ENCODE measurements at places on chromosomes 11 and 22.

GRCh38 chr11:119619665-119620064, 109.3 kb downstream of the NECTIN1 start:
- no peak for DNase-seq

DNA sequence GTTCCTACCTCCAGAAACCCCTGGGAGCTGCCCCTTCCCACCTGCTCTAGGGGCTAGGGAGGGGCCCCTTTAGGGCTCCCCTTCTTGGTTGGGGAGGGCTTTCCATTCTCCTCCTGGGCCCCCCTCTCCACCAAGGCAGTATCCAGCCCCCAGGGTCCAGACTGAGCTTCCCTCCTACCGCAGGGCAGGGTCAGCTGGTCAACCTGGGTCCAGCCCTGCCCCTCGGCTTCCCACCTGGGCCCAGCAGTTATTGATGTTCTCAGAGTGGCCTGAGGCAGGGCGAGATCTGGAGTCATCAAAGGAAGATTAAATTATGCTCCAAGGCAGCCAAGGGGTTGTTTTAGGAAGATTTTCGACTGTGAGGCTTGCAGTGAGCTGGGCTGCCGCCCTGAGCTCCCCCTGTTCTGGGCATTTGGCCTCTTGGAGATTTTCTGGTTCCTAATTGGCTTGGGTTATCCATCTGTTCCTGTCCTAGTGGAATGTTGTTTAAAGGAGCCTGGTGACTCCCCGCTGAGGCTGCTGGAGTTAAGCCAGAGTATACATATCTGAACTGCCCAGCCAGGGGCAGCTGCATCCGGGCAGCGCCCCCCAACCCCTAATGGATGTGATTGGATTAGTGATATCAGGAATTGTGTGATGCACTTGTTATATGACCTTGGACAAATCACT, 1.8 kb upstream of the SLC22A8 start:
- DNase-seq = no peak

GRCh38 chr11:12248330-12248729, 129.0 kb upstream of the PARVA start:
- no peak for DNase-seq

- no peak for DNase-seq
These were observed 24.7 kb downstream of the KCNE3 start for GRCh38 chr11:74442636-74443035.

DNA sequence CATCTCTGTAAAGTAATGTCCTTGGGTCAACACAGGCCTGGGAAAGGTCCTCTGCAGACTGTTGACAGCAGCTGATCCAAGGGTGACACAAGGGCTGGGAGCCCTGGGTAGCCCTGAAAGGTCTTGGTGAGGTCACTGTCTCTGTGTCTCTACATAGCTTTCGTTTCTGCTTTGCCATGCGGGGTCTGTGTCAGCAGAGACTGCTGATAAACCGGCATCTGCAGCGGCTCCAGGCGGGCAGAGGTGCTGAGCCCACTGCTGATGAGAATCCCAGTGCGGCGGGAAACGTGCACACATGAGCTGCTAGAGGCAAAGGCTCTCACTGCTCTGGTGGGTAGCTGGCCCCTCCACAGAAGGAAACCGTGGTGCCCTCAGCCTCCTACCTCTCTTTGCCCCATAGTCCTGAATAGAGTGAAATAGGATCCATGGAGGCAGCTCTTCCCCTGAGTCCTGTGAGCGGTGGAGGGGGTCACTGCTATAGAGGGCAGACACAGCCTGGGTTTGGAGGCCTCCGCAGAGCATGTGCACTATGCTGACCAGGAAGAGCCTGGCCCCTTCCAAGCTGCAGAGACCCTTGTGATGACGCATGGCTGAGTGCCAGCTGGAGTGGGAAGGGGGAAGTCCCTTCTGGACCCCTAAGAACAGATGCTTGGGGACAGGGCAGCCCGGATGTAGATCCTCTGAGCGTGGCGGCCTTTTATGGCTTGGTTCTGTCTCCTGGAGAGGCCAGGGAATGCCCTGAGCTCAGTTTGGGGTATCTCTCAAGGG, 17.8 kb upstream of the ST3GAL4 start:
- no peak for DNase-seq

- DNase-seq = no peak
These were observed 34.6 kb upstream of the CAVIN3 start for GRCh38 chr11:6354651-6355485.

DNA sequence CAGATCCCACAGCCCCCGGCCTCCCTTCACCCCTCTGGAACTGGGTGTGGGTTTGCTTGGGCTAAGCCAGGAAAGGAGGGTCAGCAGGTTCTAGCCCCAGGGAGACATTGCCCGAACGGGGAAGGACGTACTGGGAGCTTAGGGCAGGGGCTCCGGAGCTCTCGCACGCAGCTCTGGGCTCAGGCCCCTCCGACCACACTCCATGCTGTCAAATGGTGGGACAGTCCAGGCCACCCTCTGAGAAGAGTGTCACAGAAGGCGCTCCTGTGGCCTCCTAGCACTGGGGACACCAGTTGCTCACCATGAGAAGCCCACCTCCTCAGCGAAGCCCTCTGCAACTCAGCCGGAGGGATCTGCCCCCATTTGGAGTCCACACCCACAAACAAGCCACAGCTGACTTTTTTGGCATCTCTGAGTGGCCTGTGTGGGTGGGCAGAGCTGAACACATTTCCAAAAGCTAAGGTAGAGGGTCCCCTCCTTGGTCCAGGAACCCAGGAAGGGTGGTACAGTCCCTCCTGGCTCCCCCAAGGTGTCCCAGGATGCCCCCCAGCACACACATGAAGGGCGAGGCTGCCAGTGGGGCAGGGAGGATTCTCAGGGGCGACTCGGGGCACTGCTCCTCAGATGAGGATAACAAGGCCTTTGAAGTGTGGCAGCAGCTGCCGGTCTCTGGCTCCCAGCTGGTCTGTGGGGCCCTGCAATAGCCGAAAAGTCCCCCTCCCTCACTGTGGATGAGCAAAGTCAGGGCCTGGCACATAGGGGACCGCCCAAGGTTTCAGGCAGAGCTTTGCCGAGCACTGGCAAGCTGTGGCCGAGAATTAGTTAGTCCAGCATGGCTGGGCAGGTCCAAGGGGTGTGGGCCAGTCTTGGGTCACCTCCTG, 13.0 kb upstream of the TEF start:
- DNase-seq = no peak

GRCh38 chr11:43833657-43834073, 47.0 kb upstream of the ALKBH3 start:
- no peak for DNase-seq

DNA sequence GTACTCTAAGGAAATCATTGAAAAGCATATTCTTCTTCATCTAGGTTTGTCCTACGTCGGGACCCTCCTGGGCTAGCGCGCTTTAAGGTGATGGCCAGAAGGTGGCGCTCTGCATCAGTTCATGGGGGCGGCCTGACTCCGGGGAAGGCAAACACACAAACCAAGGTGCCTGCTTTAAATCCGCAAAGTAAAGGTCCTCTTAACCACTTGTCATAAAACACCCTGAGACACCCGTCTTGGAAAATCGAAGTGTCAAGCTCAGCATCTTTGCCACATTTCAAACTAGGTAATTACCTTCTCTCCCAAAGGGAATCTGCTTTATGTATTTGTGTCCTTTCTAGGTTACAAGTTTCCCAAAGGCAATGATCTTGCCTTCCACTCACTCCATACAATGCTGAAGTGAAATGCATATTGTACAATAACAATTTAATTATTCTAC, 33.9 kb downstream of the LMO2 start:
- peak; percentile 87 for DNase-seq

DNA sequence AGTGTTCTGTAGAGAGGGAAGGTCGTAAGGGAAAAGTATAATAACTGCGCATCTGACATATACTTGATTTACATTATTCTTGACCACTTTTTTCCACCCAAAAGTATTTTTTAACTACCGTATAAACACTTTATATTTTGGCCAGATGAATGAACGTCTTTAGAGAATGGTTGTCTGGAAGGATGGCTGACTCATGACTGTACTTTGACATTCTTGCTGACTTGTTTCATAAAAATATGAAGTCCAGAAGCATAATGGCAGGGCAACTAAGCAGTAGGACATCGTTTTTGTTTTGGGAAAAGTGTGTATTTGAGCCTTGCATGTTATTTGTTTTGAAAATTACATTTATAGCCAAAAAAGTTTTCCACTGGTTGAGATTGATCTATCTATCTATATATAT, 110.0 kb downstream of the OSBP2 start:
- no peak for DNase-seq

DNA sequence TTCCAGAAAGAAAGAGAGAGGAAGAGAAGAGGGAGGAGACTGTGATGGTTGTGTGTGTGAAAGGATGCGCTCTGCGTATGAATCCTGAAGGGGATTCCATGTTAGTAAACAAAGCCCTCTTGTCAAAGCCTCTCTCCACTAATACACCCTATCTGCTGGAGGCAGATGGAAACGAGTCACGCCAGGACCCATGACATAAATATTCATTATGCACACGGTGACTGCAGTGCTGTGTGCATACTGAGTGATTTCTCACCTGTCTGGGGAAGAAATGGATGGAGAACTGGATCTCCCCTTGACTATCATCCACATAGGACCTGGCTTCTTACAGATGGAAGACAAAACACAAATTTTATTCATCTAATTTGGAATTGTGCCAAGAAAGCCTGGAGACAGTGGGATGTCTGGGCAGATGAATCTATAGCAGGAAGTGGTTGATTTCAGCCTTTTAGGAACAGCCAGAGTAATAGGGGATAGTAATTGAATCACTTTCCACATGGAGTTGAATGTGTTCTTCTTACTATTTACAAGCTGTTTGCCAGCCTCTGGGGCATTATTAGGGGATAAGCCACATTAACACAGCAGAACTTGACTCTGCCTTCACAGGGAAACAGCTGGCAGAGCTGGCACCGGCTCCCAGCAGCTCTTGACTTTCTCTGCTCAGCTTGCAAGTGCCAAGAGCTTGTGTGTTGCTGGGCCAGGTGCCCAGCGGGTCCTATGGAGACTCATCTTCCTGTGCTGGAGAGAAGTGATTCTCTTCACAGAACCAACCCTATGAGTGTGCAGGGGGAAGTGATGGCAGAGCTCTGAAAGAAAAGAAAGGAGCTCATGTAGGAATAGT, 9.0 kb downstream of the MTNR1B start:
- DNase-seq = no peak

DNA sequence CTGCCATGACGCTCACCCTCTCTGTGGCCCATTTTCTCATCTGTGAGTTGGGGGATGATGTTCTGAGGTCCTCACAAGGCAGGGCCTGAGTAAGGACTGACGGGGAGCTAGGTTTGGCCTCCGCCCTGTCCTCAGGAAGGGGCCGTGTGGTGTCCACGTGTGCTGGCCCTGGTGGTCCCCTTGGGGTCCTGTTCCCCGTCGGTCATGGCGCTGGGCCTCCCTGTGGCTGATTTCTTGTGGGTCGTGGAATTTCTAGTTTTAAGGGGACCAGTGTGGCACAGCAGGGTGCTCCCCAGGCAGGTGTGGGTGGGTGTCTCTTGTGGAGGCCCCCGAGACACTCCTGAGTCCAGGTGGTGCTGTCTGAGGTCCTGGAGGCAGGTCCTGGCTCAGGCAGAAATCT, 5.9 kb downstream of the LINC01488 start:
- no peak for DNase-seq

DNA sequence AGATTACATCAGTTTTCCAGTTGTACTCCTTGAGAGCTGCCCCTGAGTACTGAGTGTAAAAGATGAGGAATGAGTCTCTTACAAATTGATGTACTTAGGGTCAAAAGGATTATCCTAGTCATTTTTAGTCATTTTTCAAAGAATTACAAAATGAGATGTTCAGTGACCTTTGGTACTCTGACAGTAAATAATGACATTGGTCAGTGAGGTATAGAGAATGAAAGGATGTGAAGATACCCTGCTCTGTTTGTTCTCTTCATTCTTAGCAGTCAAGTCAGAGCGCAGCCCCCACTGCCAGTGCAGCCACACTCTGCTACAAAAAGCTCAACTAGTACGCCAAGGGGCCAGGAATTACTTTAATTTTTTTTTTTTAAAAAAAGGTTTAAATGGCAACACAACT, 4.1 kb upstream of the ESAM start:
- no peak for DNase-seq

DNA sequence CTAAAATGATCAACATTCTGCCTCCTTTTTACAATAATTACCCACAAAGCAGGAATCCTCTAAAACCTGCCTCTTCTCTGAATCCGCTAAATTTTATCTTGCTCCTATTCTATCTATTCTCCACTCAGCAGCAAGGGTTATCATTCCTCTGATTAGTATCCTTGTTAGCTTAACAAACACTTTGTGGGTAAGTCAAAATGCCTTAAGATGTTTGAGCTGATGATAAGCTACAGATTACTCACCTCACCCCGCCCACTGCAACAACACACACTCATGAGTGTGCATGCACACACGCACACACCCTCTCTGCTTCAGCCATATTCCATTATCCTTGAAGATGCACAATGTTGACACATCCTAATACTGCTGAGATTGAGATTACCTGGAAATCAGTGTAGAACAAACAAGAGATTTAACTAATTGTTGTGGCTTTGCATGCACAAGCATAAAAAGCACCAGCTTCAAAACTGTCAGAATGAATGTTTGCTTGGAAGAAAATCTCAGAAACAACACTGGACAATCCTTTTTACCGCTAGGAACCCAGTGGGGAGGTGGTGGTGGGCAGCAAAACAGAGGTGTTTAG, 130.9 kb downstream of the BBOX1 start:
- DNase-seq = no peak

DNA sequence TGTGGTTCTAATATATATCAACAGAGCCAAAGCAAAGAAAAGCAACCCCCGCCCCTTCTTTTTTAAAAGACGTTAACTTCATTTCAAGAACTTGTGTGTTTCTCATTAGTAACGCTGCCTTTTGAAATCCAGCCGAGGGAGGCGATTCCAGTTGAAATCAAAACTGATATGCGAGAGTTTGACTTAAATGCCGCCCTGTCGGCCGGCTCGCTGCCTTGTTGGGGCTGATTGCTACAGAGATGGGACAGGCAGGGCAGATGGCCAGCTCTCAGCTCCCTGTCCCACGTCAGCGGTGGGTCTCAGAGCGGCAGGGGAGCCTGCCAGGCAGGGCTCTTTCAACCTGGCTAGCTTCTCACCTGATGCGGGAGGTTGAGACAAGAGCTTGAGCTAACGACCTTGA, 51.9 kb upstream of the ALX4 start:
- DNase-seq = no peak

GRCh38 chr22:26629988-26630761, 8.4 kb downstream of the CRYBA4 start:
- no peak for DNase-seq

GRCh38 chr11:68255526-68255925, 16.2 kb downstream of the C11orf24 start:
- DNase-seq = no peak

- DNase-seq = peak; percentile 11
These were observed 42.1 kb upstream of the KLHL35 start for GRCh38 chr11:75474878-75475766.
